ENCODE measurements at places on chromosomes 12 and 14.

DNA sequence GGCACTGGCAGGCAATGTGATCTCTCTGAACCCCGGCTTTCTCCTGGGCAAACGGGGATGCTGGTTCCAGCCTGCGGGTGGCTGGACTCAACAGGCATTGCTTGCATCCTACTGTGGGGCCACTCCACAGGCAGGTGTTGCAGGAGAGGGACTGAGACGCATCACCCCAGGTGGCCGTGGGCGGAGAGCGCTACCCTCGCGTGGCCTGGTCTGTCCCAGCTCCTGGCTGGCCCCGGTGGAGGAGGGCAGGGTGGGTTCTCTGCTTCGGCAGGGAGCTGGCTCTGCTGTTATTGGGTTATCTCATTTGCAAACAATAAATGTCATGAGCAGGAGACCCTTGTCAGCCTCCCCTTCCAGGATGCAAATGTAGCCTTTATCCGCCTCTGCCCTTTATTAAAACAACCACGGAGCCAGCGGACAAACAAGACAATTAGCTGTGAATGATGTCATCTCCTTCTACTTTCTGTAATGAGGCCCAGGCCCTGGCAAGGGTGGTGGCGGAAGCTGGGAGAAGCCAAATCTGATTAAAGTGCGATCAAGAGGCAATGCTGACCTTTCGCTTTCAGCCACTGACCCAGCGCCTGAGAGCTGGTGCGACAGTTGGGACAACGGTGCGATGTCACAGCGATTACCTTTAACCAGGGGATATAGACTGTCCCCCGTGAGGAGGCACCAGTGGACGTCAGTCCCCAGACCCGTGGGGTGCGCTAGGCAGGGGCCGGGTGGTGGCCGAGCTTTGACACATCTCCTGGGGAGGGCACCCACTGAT, 161.8 kb downstream of the KIF26A start:
- no peak for DNase-seq

GRCh38 chr14:93081876-93082570, 33.7 kb downstream of the ITPK1 start:
- DNase-seq, result no peak

- no peak for DNase-seq
Observed at GRCh38 chr14:64835431-64835830, 44.3 kb downstream of the SPTB start.

- peak; percentile 77 for DNase-seq
Observed at GRCh38 chr14:99230208-99231151, 41.5 kb downstream of the BCL11B start.

DNA sequence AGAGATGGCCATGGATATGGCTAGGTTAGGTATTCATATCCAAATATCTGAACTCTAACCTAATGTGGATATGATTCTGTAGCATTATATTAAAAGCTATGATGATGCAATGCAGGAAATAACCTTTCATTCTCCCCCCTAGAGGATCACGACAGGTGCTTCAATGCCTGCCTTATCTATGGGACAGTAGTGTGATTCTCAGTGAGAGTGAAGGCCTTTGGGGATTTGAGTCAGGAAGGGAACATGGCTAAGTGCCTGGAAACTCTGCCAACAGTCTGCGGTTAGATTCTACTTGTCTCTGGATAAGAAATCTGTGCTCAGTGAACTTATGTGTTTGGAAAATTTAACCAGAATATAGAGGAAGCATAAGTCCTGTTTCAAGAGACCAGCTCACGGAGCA, 81.8 kb downstream of the SLC38A1 start:
- no peak for DNase-seq

DNA sequence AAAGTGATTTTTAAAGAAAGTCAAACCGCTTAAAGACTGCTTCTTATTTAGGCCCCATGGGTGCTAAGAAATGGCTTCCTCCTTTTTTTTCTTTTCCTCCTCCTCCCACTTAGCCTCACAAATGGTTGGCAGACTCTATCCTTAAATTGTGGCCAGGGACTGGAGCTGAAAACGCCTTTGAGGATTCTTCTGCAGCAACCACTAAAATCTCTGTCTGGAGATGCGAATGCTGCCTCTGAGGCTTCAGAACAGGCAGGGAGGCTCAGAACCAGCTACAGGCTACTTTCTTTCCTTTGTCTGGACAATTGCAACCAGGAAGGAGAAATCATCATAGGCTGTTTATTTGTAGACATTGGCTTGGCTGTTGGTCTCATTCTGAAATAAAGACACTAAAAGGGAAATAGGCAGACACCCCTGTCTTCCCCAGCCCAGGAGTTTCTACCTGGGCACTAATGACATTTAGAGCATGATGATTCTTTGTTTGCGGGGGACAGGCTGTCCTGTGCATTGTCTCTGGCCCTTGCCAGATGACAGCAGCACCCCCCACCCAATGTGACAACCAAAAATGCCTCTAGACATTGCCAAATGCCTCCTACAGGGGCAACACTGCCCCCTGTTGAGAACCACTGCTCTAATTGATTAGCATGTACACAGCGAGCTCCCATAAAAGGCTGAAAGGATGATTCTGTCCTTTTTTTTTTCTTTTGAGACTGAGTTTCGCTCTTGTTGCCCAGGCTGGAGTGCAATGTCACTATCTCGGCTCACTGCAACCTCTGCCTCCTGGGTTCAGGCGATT, 50.3 kb downstream of the MAP1LC3B2 start:
- no peak for DNase-seq

DNA sequence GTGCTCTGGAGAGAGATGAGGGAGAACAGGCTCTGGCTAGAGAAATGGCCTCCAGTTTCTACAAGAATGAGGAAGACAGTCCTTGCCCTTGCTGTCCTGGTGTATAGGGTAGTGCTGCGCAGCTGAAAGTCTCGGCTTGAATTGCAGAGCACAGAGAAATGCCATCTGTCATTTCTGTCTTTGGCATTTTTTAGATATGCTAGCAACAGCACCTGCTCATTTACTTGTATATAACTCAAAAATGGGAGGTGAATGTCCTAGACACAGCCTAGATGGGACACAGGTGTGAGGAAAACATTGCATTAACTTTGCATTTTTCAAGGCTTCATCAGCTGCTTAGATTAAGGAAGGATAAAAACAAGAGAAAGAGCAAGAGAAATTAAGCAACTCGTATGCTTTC, 35.8 kb downstream of the GPR19 start:
- DNase-seq, result no peak

DNA sequence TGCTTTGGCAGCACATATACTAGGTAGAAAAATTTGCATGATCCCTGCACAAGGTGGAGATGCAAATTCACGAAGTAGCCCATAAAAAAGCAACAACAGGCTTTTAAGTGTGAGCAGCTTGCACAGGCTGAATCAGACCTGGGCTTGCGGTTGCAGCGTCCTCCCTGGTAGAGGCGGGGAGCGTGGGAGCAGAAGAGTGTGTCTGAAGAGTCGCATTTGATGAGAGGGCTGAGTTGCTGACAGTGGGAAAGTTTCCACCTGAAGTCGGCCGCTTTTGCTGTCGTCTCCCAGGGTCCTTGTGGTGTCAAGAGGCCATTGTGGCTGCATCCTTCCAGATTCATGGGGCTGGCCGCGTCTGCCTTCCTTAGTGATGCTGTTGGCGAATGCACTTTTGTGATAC, 6.2 kb downstream of the AACS start:
- DNase-seq, result no peak

- no peak for DNase-seq
Observed at GRCh38 chr12:102824218-102824835, 92.7 kb downstream of the PAH start.

DNA sequence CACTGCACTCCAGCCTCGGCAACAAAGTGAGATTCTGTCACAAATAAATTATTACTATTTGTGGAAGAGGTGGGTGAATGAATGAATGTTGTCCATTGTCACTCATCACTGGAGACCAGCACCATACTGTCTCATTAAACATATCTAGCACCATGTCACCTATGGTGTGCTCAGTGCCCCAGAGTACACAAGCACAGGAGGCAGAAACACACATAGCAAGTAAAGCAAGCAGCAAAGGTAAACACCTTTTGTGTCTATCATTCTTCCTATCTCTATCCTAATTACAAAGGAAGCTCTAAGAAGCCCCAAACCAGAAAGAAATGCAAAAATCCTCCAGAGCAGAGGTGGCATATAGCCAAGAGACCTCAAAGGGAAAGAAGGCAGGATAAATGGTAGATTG, 9.2 kb downstream of the ERO1A start:
- no peak for DNase-seq
